ENCODE measurements at places on chromosomes 2 and 18. TPM values are rescaled to one million over a fixed set of nuclear protein-coding genes. Genes with fewer than 3 reads are reported as not detected.

The DPYSL5 gene
- not detected for total RNA-seq

The SOWAHC gene
- total RNA-seq, result 1.7 TPM

The ARHGEF33 gene
- total RNA-seq, result 0.25 TPM

DNA sequence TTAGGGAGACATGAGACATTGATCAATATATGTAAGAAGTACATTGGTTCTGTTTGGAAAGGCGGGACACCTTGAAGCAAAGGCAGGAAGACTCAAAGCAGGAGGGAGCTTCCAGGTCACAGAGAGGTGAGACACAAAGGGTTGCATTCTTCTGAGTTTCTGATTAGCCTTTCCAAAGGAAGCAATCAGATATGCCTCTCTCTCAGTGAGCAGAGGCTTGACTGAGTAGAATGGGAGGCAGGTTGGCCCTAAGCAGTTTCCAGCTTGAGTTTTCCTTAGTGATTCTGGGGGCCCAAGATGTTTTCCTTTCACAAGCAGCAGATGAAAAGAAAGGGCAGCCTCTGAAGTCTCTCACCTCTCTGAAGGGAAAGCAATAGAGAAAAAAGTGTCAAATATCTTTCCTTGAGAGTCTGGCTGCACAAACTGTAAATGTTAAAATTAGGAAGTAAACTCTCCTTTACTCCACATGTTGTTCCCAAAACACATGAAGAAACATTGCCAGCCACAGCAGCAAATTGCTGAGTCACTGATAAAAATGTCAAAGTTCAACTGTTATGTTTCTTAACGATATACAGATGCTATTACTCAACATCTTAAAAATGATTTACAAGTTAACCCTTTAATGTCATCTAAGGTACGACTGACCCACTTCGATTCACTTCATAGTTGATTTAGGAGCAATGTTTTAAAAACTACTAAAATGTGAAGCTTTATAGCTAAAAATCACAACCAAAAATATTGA, 40.3 kb downstream of the CYB5A start:
- no peak for DNase-seq

DNA sequence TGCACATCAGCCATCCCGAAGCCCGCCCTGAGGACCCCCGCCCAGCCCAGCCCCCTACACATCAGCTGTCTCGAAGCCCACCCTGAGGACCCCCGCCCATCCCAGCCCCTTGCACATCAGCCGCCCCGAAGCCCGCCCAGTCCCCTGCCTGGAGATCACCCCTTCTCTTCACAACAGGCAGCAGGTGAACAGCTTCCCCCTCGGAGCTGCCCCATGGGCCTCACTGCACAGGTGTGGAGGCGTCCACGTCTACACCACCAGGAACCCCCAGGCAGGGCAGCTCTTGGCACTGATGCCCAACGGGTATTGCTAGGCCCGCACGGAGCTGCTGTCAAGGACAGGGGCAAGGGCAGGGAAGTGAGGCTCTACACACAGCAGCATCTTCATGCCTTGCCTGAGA, 137.6 kb downstream of the HDAC4 start:
- no peak for DNase-seq

DNA sequence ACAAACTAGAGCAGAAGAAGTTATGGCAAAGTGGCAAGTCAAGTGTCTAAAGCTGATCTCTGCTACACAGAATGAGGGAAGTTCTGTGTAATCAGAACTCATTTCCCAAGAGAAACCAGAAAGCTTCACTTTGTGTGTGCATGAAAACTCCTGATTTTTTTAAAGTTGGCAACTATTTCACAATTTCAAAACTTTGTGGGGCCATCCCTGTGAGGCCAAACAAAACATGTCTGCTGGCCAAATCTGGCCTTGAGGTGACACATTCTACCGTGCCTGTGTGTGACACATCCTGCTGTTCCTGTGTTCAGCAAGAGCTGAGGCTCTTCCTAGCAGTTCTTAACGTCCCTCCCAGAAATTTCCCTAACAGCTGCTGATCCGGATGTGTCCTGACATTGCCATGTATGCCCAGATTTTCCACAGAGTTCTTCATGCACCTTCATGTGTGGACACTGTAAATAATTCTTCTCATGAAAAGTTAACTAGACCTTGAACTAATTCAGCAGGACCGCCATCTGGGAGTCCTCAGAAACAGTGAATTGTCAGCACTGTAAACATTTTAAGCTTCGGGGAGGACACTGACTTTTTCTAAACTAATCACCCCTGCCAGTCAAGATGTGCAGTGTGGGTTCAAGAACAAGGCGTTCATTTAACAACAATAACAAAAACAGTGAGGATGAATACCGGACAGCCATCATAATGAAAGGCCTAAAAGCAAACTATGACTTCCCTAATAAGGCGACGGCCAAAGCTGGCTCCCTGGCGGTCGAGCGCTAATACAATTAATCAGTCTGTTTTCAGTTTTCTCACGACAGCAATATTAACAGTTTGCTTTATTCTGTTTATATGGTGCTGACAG, 99.0 kb downstream of the PLEKHM3 start:
- no peak for DNase-seq

- no peak for DNase-seq
These were observed 36.7 kb downstream of the RMC1 start for GRCh38 chr18:23539911-23540525.

DNA sequence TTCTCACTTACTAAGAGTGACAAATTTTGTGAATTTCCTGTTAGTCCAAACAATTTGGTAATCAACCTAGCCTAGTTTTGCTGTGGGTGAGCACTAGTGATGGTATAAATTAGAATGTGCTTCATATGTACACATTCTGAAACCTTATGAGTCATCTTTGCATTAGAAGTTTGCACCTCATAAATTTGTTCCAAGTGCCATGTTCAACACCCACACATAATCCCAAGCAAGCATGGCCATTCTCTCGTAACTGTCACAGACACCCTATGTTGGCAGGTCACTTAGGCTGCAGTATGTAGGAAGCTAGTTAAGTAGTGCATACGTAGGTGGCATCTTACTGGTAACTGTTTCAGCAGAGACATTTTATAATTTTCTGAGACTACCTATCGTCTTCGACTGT, 46.9 kb downstream of the NAB1 start:
- DNase-seq, result no peak

DNA sequence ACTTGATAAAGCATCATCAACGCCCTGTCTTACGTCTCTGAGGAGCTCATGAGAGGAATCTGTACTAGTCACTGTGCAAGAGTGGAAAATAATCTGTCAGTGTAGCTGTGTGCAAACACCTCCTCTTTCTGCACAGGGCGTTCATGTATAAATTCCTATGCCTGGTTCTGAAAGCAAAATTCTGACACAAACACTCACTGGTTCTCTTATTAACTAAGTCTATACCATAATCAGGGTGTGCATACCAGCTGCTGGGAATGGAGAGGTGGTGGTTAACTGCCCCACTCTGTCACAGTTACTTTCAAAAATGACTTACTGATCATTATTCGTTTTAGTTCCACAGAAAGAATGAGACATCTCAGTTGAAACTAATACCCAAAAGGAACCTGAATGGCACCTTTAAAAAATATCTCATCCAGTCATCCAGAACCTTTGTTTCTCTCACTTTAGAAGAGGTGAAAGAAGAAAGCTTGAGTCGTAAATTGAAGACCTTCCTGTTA, 35.7 kb downstream of the STK39 start:
- no peak for DNase-seq

DNA sequence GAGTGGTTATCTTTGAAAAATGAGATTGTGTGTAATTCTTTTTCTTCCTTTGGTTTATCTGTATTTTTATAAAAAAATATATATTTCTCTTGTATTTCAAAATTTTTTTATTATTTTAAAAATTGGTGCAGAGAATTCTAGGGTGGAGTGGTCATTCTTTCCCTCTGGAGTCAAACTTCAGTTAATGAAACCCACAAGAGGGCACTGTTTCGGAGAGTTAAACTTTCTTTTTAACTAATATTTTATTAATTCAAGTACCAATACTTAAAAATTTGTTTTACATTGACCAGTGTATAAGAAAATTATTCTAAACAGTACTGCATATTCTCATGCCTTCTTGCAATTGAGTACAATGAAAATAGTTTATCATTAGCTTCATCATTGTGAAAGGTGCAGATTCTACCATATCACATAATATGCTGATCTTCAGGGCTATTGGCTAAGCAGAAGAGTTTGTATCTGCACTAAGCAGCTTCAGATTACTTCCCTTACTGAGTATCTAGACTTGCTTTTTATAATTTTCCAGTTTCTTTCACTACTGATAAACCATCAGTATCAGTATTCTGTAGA, 50.1 kb downstream of the HS1BP3 start:
- no peak for DNase-seq

GRCh38 chr2:227870710-227871374, 589 bp upstream of the DAW1 start:
- no peak for DNase-seq

Measured in activated T-helper 2 cell treated with anti-CD3 and anti-CD28 coated beads, Interferon-gamma antibody, Interleukin-2, Interleukin-4, amounts not matched to agents 10 μg/mL and 5 μg/mL and 100 μg/mL, durations not matched to agents 14 hours and 24 hours and 36 hours (primary cell).